ENCODE measurements at places on chromosomes 6 and 20.

GRCh38 chr6:28979679-28980078, 25.4 kb downstream of the ZNF311 start:
- no peak for DNase-seq

DNA sequence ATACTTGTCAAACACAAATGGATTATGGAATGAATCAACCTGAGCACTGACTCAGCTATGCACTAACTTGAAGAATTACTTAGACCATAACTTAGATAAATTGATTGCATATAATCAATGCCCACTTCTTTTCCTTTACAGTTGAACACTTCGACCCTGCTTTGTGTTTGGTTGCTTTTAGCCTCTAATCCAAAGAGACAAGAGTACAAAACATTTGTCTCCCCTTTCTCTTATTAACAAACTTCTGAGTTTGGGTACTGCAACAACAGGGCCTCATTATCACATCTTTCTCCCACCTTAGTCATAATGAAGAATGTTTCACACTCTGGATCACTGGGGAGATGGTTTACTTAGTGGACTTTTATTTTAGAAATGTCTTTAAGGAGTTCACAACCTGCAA, 2.6 kb upstream of the TAAR6 start:
- no peak for DNase-seq

- no peak for DNase-seq
Measured at GRCh38 chr6:168415993-168416530, 24.9 kb upstream of the SMOC2 start.

- no peak for DNase-seq
Measured at GRCh38 chr6:161369339-161369738, 95.5 kb upstream of the AGPAT4 start.

- DNase-seq = no peak
Measured at GRCh38 chr6:110049696-110050439, 71.8 kb downstream of the GPR6 start.

DNA sequence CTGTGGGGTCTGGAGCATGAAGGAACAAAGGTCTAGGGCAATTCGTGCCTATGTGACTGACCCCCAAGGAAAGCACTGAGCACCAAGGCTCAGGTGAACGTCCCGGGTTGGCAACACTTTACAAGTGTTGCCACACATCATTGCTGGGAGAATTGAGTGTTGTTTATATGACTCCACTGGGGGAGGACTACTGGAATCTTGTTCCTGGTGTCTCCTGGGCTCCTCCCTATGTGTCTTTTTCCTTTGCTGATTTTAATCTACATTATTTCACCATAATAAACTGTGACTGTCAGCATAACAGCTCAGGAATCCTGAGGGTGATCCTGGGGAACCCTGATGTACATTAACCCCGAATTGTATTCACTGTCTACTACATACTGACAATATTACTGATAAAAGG, 207.7 kb upstream of the BMP2 start:
- DNase-seq = no peak

GRCh38 chr20:47413189-47413588, 56.7 kb upstream of the ZMYND8 start:
- no peak for DNase-seq

GRCh38 chr20:23050076-23050838, 785 bp upstream of the THBD start:
- peak; percentile 41 for DNase-seq

GRCh38 chr20:1702328-1702727, 44.7 kb upstream of the SIRPG start:
- DNase-seq = no peak

DNA sequence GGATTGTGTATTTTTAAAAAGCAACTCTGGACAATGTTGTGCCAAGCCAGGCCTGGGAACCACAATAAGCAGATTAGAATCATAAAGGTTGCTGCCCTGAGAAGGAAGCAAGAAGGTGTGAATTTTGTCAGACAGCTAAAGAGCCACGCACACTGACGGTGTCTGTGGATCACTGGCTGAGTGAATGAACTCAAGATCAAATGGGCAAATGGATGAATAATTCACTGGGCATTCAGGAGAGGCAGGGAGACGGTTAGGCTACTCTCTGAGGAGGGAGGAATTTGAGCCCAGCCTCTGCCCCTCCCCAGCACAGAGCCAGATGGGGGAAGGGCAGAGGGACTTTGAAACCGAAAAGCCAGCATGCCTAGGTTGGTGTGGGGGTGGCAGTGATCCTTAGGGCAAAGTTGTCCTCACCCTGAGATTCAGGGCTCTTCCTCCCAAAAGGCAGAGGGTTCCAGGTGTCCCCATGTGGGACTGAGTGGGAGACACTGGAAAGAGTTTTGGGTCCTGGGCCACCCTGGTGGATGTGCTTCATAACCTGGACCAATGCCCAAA, 19.5 kb upstream of the SLC22A7 start:
- no peak for DNase-seq

- no peak for DNase-seq
Measured at GRCh38 chr6:89927791-89928550, 33.7 kb downstream of the GJA10 start.

GRCh38 chr6:23349521-23350147, 776.4 kb upstream of the NRSN1 start:
- no peak for DNase-seq

DNA sequence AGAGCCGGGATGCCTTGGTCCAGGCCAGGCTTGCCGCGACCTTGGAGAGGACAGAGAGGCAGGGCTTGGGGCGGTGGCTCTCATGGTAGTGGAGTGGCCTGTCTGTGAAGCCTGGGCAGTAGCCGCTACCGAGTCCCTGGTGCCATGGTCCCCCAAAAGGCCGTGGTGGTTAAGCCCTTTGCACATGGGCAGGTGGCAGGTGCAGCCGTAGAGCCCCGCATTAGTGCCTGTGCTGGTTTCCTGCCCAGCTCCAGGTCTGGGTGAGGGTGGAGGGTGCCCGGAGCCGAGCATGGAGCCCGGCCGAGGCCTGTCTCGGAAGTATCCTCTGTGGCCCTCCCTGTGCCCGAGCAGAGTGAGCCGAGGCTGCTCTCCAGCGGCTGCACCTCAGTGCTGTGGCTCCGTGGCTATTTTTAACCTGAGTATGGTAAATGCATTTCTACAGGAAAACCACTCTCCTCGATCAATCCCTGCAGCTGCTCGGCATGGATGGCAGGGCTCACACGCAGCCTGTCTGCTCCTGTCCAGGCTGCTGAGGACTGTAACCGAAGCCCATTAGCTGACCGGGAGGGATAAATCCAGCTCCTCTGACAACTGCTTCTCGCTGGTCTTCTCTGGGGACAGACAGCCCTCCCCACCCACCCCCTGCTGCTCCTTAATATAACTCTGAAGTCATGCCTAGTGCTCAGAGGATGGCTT, 36.3 kb upstream of the GATA5 start:
- DNase-seq = peak; percentile 78

- DNase-seq = no peak
Measured at GRCh38 chr6:169958510-169958909, 207.1 kb downstream of the ERMARD start.

GRCh38 chr6:73722318-73723060, 26.5 kb downstream of the CD109 start:
- no peak for DNase-seq

- DNase-seq = no peak
Measured at GRCh38 chr20:63343460-63344445, 17.4 kb downstream of the CHRNA4 start.

- DNase-seq = no peak
Measured at GRCh38 chr6:24325978-24326377, 31.9 kb downstream of the DCDC2 start.

- DNase-seq = no peak
Measured at GRCh38 chr6:159935065-159935464, 33.8 kb upstream of the IGF2R start.

GRCh38 chr6:142485256-142485655, 183.4 kb downstream of the ADGRG6 start:
- DNase-seq = no peak

DNA sequence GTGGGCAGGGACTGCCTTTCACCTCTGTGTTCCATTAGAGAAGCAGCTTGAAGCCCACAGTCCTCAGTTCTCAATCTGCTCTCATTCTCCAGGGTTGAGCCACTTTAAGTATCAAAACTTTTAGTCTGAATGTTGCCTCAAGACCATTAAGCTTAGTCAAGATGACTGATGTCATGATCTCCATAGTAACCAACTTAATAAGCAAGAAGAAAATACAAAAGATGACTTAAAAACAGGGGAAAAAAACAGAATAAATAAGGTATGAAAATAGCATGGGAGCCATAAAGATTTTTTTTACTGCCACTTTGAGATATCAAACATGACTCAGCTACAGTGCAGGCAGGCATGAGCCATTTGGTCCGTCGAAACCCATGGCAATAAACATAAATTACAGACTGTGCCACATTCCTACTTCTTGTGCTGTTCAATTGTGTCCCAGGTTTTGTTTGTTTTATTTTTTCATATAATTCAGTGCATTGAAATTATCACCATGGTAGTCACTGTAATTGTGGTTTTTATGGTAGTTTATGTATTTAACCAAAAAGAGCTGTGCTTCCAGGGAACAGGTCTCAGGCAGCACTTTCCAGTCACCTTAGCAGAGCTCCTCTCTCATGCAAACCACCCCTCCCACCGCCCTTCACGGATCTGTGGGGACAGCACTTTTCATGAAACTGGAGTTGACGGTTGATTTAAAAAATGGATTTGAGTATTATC, 156.5 kb upstream of the INSM1 start:
- no peak for DNase-seq

DNA sequence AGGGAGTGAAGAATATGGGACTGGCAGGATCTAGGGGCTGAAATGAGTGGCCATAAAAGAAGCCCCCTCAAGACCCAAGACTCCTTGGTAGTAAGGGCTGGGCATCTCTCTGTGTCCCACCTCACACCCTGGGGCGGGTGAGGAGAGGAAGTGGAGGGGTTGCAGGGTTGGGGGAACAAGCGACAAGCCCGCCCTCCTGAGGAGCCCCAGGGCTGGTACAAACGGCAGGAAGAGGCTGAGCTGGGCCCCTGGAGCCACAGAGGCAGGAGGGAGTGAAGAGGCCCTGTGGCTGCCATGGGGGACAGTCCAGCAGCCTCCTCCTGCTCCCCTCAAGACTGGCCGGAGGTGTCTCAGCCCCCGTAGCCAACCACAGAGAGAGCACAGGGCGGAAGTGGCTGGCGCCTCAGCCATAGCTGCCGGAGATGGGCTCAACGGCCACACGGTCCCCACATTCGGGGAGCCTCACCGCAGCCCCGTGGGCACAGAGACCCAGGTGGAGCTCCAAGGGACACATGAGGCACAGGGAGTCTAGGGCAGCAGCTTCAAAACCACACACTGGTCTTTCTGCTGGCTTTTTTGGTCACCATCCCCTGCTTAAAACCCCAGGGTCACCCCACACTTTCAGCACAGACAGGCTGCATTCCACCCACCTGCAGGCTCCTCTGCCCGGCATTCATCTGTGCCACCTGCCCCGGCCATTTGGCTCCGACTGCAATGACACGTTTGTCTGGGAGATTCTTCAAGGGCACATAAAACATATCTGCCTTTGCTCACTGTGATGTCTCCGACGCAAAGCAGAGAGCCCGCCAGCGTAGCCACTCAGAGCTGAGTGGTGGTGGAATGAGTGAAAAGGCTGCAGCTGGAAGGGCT, 524 bp downstream of the C20orf203 start:
- DNase-seq = no peak

DNA sequence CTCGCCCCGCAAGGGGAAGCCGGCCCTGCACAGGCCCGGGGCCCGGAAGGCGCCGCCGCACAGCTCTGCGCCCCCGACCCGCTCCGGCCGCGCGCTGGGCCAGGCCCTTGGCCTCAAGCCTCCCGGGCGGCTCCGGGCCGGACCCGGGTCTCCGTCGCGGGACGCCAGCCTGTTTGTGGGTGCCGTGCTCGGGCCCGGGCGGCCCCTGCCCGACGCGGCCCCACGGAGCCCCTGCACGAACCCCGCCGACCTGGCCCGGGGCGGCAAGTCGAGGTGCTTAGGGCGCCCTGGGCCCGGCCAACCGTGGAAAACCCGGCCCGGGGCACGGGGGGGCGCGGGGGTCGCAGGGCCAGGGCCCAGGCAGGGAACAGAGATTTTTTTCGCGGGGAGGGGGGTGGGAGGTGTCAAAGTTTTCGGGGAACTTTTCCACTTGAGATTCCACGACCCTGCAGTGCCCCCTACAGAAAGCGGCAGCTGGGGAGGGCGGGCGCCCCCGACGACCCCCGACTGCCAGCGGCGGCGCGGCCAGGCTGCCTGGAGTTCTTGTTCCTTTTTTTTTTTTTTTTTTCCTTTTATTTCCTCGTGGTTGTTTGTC, 805 bp upstream of the STX16 start:
- DNase-seq = peak; percentile 31

DNA sequence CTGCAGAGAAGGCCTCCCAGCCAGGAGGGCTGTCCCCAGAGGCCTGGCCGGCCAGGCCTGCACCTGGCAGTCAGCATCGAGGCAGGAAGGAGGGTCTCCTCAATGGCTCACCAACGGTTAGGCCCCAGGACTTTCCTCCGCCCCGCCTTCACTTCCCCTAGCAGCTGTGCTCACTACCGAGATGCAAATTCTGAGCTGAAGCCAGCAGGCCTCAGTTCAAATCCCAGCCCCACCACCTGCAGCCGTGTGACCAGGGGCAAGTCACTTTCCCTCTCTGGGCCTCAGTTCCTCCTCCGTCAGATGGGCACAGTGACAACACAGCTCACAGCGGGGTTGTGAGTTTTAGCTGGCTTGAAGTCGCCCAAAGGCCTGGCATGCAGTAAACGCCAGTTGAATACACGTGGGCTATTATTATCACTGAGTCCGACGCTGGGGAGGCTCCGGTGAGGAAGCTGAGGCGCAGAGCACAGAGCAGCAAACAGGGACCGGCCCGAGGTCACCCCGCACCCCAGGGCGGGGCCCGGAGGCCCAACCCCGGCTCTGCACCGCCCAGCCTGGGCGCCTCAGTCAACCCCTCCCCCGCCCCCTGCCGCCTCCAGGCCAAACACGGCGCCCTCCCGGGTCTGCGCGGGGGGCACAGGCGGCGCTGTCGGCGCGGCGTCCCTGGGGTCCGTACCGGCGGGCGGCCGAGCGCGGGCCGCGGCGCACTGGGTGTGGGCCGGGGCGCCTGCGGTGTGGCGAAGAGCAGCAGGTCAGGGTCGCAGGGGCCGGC, 671 bp downstream of the E2F1 start:
- DNase-seq = peak; percentile 89

- DNase-seq = no peak
Measured at GRCh38 chr6:129184808-129185366, 301.9 kb downstream of the LAMA2 start.

- DNase-seq = no peak
Measured at GRCh38 chr6:142369266-142369665, 67.5 kb downstream of the ADGRG6 start.

DNA sequence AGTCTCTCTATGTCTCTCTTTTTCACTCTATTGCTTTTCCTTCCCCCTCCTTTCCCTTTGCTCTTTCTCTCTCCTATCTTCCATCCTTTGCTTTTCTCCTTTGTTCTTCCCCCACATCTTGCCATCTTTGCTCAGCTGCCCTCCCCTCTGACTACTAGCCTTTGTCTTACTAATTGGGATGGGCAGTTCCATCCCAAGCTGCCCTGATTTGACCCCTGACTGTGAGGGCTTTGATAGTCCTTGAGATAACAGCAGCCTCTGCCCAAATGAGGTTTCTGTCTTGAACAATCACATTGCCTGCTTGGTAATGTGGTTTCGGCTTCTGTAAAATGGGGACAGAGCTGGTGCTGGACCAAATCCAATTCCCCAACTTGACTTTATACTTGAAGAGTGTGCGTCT, 327.7 kb downstream of the DHX35 start:
- no peak for DNase-seq

- DNase-seq = peak; percentile 53
Measured at GRCh38 chr20:45487231-45487635, 17.7 kb downstream of the WFDC2 start.

- no peak for DNase-seq
Measured at GRCh38 chr20:44584162-44584561, 1.8 kb downstream of the PKIG start.
